D721Med (cell line): ENCODE measurements at places on chromosomes 11 and 22.

- no peak for DNase-seq
These were observed 288.4 kb upstream of the PITPNB start for GRCh38 chr22:28207281-28208030.

DNA sequence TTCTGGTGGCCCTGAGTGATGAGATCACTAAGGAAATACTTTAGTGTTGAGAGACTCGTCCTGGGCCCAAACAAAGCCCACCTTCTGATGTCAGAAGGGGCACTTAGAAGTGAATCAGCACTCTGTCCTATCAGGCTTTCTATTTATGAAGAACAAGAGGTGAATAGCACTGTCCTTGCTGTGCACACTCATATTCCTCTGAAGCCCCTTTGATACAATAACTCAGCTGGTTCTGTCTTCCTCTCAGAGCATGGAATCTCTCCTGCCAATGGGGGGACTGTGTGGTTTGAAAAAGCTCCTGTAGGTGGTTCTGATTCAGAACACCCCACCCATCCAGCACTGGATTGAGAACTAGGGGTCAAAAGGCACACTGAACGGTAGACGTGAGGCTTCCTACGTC lies 348.1 kb downstream of the ETS1 start:
- no peak for DNase-seq

DNA sequence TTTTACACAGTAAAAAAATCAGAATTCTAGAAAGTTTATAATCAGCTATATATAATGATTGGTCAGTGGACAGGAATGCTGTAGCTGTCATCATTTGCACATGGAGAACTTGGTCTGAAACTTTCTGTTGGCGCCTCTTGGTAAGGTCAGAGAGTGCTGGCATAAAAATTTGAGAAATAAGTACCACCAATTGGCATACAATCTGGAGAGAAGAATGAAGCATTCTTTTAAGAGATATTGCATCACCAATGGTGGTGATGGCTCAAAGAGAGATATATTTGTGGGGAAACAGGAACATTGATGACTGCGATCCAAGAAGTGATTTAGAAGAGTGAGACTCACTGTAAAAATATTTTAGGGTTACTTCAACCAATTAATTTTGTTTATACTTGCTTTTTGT lies 19.8 kb upstream of the OOSP1 start:
- DNase-seq, result no peak

- DNase-seq, result no peak
These were observed 340.3 kb upstream of the DDI1 start for GRCh38 chr11:103696123-103696522.

DNA sequence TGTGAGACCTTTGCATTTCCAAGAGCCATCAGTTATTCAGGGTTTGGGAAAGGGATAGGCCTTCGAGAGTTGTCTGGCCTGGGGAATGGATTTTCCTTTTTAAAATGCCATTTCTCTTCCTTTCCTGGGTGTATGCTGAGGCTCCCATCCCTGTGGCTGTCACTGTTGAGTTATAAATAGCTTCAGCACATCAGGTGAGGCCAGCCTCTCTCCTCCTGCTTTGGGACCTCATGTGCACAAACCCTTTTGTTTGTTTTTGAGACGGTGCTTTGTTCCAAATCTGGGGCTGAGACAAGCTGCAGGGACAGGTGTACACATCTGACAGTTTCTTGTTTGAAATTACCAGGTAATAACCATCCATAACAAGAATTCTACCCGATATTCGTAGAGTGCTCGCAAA lies 1.3 kb downstream of the TEF start:
- no peak for DNase-seq

- DNase-seq, result no peak
These were observed 74.8 kb downstream of the ETS1 start for GRCh38 chr11:128512474-128512996.

DNA sequence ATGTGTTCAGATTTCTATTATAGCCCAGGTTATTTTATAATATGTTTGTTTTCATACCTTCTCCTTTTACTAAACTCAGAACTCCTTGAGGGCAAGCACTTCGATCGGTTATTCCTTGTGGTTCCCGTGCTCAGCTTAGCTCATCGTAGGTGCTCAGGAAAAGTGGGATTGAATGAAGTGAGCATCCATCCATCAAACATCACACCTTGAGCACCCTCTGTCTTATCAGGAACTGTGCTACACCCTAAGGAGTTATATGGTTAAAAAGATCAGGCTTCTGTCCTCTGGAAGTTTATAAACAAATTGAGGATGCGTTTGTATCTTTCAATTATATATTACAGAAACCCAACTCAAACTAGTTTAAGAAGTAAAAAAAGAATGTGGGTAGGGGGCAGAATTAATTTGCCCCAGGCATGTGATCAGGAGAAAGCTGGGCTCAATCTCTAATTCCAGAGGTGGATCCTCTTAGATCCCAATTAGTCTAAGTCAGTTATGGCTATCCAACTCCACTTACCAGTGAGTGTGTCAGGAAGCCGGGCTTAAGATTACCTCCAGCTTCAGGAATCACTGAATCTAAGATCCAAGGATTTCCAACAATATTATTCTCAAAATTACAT lies 59.9 kb upstream of the RRAS2 start:
- no peak for DNase-seq

DNA sequence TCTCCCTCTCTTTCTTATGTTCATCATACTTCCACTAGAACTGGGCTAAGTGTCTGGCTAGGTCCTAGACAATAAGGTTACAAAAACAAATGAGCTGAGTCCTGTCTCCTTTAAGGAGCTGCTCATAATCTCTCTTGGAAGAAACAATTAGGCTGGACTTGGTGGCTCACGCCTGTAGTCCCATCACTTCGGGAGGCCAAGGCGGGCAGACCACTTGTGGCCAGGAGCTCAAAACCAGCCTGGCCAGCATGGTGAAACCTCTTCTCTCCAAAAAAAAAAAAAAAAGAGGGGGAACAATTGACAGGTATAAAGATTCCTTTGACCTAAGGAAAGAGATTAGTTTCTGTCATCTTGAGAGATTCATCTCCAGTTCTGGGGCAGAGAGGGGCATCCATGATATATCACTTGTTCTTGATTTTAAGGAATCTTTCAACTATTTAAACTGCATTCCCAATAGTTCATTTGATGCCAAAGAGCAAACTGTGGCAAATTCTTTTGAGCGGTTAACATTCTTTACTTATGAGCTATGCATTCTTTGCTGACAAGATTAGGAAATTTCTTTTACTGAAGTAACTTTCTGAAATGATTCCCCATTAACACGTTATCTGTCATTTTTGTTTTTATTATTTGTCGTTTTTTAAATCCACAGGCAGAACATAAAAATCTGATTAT lies 125.5 kb downstream of the C11orf87 start:
- no peak for DNase-seq

- DNase-seq, result no peak
These were observed 130.4 kb downstream of the CHST1 start for GRCh38 chr11:45535033-45535432.
